ENCODE measurements at places on chromosomes 6 and 20. TPM values are rescaled to one million over a fixed set of nuclear protein-coding genes. Genes with fewer than 3 reads are reported as not detected.

The POPDC3 gene
- 6.7 TPM for total RNA-seq

The DEFB132 gene
- total RNA-seq: not detected

DNA sequence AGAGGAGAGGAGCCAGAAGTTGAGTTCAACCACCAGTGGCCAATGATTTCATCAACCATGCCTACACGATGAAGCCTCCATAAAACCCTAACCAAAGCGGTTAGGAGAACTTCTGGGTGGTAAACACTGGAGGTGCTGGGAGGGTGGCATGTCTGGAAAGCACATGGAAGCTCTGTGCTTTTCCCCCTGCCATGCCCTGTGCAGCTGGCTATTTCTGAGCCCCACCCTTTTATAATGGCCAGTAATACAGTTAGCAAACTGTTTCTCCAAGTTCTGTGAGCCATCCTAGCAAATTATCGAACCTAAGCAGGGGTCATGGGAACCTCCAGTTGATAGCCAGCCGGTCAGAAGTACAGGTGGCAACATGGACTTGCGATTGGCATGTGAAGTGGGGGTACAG is 147.8 kb upstream of the INSM1 start:
- no peaks in the 10 kb centered on the region for H3K4me1 ChIP-seq
- H3K36me3 ChIP-seq: no peaks in the 10 kb centered on the region
- no peaks in the 10 kb centered on the region for H3K27me3 ChIP-seq
- H3K27ac ChIP-seq: no peak overlapping the region
- H3K4me3 ChIP-seq: no peak overlapping the region
- no peak for DNase-seq

GRCh38 chr6:167090171-167090570 is 32.7 kb upstream of the CCR6 start:
- H3K4me1 ChIP-seq: no peaks in the 10 kb centered on the region
- no peaks in the 10 kb centered on the region for H3K27me3 ChIP-seq
- DNase-seq: no peak
- H3K27ac ChIP-seq: no peak overlapping the region
- H3K4me3 ChIP-seq: no peak overlapping the region

DNA sequence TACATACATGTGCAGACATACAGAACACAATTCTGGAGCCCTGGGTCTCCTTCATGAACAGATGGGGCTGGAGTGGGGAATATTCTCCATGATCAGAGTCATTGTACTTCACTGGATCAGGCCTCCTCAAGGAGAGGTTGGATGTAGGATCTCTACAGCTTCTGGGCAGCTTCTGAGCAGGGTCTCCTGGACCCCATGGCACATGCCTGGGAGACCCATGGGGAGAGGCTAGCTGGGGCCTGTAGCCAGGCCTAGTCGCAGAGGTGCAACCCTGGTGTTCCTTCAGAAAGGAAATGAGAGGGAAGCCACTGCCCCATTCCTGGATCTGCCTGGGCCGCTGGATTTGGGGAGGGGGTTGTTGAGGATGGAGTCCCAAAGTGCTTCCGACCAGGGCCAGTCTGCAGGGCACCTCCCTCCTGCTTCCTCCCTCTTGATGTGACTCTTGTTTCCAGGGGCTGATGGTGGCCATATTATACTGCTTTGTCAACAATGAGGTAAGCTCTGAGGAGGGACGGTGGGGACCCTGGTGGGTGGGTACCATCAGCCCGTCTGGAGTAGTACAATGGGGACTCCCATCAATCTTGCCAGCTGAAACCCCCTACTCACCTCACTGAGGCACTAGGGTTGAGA is 31.8 kb downstream of the GLP1R start:
- H3K27ac ChIP-seq: no peak overlapping the region
- H3K4me3 ChIP-seq: no peak overlapping the region
- no peaks in the 10 kb centered on the region for H3K27me3 ChIP-seq
- H3K4me1 ChIP-seq: no peaks in the 10 kb centered on the region
- no peaks in the 10 kb centered on the region for H3K36me3 ChIP-seq

- no peak overlapping the region for H3K4me3 ChIP-seq
- H3K4me1 ChIP-seq: no peaks in the 10 kb centered on the region
- no peak for DNase-seq
- no peaks in the 10 kb centered on the region for H3K27me3 ChIP-seq
- H3K27ac ChIP-seq: no peak overlapping the region
Observed at GRCh38 chr6:107917451-107918375, 40.3 kb downstream of the SEC63 start.

DNA sequence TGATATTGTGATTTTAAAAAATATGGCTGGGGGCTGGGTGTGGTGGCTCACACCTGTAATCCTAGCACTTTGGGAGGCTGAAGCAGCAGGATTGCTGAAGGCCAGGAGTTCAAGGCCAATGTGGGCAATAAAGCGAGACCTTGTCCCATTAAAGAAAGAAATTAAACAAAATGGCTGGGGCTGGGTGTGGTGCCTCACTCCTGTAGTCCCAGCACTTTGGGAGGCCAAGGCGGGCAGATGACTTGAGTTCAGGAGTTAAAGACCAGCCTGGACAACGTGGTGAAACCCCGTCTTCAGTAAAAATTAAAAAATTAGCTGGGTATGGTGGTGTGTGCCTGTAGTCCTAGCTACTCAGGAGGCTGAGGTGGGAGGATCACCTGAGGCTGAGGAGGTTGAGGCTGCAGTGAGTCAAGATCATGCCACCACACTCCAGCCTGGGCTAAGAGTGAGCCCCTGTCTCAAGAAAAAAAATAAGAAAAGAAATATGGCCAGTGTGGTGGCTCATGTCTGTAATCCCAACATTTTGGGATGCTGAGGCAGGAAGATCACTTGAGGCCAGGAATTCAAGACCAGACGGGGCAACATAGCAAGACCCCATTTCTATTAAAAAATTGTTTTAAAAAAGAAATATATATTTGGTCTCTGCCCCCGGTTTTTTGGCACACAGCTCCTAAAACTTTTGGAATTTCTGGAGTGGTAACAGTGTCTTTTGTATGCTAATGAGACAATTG is 39.8 kb downstream of the SLC17A5 start:
- no peaks in the 10 kb centered on the region for H3K27me3 ChIP-seq
- no peak for DNase-seq
- H3K36me3 ChIP-seq: peaks cover 7% of the 10 kb centered on the region
- no peaks in the 10 kb centered on the region for H3K4me1 ChIP-seq
- H3K4me3 ChIP-seq: no peak overlapping the region
- no peak overlapping the region for H3K27ac ChIP-seq

The PLN gene
- total RNA-seq: 2.0 TPM

DNA sequence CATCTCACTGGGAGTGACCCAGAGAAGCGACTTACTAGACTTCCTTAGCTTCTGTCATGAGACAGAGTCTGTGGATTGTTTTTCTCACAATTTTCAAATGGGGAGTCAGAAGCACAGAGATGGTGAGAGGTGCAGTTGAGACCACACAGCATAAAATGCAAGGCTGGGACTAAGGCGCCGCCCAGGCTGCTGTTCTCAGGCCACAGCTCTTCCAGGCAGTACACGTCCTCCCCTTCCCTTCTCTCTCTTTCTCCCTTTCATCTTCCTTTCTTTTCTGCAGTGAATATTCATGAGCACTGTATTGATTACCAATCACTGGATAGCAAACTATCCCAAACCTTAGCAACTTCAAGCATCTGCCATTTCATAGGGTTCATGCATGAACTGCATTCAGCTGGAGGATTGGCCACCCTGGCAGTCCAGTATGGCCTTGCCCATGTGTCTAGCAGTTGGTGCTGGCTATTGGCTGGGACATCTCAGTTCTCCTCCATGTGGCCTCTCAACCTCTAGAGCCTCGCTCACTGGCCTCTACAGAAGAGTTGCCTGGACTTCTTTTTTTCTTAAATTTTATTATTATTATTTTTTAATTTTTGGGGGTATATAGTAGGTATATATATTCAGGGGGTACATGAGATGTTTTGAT is 11.4 kb downstream of the BCAS4 start:
- no peaks in the 10 kb centered on the region for H3K27me3 ChIP-seq
- no peaks in the 10 kb centered on the region for H3K4me1 ChIP-seq
- H3K27ac ChIP-seq: no peak overlapping the region
- no peaks in the 10 kb centered on the region for H3K36me3 ChIP-seq
- DNase-seq: no peak

The SS18L1 gene
- 7.4 TPM for total RNA-seq

GRCh38 chr20:53539516-53539915 is 54.1 kb downstream of the ZNF217 start:
- H3K27me3 ChIP-seq: no peaks in the 10 kb centered on the region
- no peaks in the 10 kb centered on the region for H3K4me1 ChIP-seq
- no peaks in the 10 kb centered on the region for H3K36me3 ChIP-seq
- no peak for DNase-seq
- no peak overlapping the region for H3K27ac ChIP-seq
- H3K4me3 ChIP-seq: no peak overlapping the region

DNA sequence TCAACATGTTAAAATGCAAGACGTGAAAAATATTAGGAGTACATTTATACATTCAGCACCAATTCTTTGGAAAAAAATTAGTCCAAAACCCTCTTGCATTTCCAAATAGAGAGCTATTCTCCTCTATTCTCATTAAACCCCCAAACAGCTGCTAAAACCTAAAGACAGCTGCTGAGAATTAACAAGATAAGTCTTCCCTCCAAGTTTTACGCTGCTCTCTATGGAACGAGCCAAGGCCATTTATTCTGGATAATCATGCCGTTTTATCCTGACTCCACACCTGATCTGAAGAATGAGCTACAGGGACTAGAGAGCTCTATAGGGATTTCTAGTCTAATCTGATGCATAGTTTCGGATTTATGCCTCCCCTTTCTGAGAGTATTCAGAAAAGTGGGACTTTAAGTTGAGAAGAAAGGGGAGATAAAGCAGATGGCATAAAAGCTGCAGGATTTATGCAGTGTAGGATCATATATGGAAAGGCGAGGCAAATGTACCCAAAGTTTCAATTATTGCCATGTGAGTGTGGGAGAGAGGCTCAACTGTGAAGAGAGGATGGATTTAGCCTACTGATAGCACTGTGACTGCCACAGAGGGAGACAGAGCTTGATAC is 64.7 kb upstream of the HS3ST5 start:
- H3K4me1 ChIP-seq: no peaks in the 10 kb centered on the region
- DNase-seq: no peak
- no peaks in the 10 kb centered on the region for H3K27me3 ChIP-seq
- H3K27ac ChIP-seq: no peak overlapping the region
- H3K36me3 ChIP-seq: no peaks in the 10 kb centered on the region
- H3K4me3 ChIP-seq: no peak overlapping the region

The SLC25A27 gene
- 12.6 TPM for total RNA-seq

DNA sequence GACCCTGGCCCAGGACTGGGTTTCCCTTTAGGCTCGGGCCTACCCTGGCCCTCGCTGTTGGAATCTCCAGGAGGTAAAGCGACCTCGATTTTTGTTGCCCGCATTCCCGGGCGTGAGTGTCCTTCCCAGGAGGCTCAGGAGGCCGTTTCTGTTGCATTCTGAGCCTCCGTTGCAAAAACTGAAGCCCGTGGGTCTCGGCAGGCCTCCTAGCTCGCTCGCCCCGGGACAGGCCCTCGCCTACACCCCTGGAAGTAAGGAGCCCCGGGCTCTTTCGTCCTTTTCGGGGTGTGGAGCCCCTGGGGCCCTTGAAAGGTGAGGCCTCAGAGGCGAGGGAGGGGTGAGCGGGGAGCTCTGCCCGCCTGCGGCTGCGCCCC is 2.3 kb downstream of the NR2E1 start:
- H3K36me3 ChIP-seq: no peaks in the 10 kb centered on the region
- DNase-seq: no peak
- H3K4me1 ChIP-seq: no peaks in the 10 kb centered on the region

The CST4 gene
- 0.17 TPM for total RNA-seq

DNA sequence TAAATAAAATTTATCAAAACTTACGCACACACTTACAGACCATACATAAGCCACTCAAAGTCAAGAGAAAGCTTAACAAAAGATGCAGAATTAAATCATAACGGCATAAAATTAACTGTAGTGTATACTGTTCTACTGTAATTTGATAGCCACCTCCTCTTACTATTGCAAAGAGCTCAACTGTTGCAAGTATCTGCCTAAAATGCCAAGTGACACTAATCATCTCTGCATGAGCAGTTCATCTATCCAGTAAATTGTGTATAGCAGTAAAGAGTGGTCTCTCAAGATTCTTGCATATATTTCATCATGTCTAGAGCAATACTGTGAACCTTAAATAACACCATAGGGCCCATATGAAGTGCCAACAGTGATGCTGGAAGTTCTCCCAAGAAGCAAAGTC is 12.3 kb downstream of the OR2H2 start:
- H3K36me3 ChIP-seq: no peaks in the 10 kb centered on the region
- no peak overlapping the region for H3K4me3 ChIP-seq
- H3K27ac ChIP-seq: no peak overlapping the region
- DNase-seq: no peak

GRCh38 chr20:16446991-16447390 is 126.3 kb downstream of the KIF16B start:
- no peak overlapping the region for H3K4me3 ChIP-seq
- no peak for DNase-seq
- no peak overlapping the region for H3K27ac ChIP-seq
- no peaks in the 10 kb centered on the region for H3K4me1 ChIP-seq
- H3K27me3 ChIP-seq: no peaks in the 10 kb centered on the region

DNA sequence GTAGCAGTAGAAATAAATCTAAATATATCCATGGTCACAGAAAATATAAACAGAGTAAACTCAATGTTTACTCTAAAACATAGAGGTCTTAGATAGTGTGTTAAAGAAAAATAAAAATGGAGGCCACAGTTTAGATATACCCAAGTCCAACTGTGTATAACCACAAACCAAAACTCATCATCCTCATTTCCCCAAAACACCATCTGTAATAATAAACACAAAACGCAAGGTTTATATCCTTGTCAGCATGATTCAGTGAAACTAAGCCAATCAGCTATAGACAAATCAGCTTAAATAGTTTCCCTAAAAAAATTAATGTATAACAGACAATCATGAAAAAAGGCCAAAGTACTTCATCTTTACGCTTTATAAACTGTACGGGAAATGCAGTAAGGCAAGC is 2.7 kb upstream of the HACE1 start:
- DNase-seq: peak; percentile 51
- H3K27ac ChIP-seq: no peak overlapping the region
- no peaks in the 10 kb centered on the region for H3K36me3 ChIP-seq
- no peaks in the 10 kb centered on the region for H3K27me3 ChIP-seq
- no peaks in the 10 kb centered on the region for H3K4me1 ChIP-seq

GRCh38 chr20:46634528-46634927 is 16.7 kb downstream of the SLC13A3 start:
- DNase-seq: no peak
- H3K4me1 ChIP-seq: no peaks in the 10 kb centered on the region
- no peak overlapping the region for H3K27ac ChIP-seq

- H3K4me3 ChIP-seq: no peak overlapping the region
- no peaks in the 10 kb centered on the region for H3K4me1 ChIP-seq
- H3K27ac ChIP-seq: no peak overlapping the region
- no peaks in the 10 kb centered on the region for H3K36me3 ChIP-seq
- H3K27me3 ChIP-seq: no peaks in the 10 kb centered on the region
- DNase-seq: no peak
Observed at GRCh38 chr6:89583559-89583958, 55.0 kb downstream of the LYRM2 start.

The AAR2 gene
- 24.6 TPM for total RNA-seq

DNA sequence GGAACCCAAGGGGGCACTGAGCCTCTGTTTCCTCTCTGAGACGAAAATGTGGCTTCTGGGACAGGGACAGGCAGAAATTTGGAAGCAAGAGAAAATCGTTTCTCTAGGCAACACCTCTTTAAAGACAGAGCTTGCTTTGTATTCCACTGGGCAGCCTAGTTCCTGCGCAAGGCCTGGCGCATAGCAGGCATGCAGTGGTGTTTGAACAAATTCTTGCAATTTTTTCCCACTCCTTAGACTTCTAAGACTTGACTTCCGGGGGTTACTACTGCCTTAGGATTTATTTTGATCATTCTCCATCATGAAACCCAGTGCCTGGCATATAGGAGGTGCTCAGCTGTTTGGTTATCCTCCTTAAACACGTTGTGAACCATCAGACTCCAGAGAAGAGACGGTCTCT is 249.0 kb upstream of the KCNG1 start:
- H3K36me3 ChIP-seq: no peaks in the 10 kb centered on the region
- no peak overlapping the region for H3K27ac ChIP-seq
- DNase-seq: peak; percentile 47
- no peak overlapping the region for H3K4me3 ChIP-seq
- H3K27me3 ChIP-seq: no peaks in the 10 kb centered on the region

The ZFP57 gene
- total RNA-seq: not detected

All from fibroblast of lung (primary cell).